ENCODE measurements at places on chromosomes 5 and 9.

- no peak for DNase-seq
These were observed 142.8 kb upstream of the IRX2 start for GRCh38 chr5:2894316-2894715.

- no peak for DNase-seq
These were observed 11.0 kb downstream of the NDUFS4 start for GRCh38 chr5:53571403-53571802.

DNA sequence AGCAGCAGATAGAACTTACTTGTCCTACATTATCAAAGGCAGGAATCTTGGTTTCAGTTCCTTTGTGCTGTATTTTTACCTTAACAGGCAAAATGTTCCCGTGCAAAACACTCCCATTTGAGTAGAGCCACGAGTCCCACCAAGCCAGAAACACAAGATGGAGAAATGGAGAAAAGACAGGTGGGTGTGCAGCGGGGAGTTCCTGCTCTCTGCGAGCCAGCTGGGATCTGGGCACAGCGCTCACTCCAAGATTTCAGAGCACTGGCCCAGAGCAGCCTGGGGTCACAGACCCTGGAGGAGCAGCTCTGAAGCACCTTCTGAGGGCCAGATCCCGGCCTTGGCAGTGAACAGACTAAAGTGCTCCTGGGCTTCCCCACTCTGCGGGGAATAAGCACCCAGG lies 2.9 kb downstream of the UCK1 start:
- DNase-seq, result no peak

DNA sequence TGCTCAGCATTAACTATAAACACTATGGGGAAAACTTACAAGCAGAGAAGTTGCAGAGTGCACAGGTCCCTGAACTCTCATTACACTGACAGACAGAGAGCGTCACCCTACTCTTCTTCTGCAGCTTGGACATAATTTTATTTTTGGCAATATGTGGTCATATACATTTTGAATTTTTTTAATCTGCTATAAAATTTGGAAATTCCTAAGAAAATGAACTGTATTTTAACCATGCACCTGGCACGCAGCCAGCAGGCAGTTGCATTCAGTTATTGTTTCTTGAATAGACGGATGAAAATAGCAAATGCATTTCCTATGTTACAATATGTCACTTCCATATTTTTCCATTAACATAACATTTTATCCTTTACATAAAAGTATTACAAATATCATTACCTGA lies 100.2 kb downstream of the SLC25A46 start:
- DNase-seq, result no peak

DNA sequence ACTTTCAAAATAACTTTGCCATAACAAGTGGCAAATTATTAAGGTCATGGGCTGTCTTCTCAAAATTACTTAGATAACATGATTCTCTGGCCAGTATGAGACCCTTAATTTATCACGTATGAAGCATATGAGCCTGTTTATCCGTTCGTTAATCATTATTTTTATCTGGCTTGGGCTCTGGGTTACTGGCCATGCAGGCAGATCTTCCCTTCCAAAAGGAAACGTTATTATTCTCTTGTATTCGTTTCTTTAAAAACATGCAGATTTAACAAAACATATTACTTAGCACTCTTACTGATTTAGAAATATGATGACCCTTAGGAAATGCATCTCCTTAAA lies 148.6 kb downstream of the DOCK8 start:
- no peak for DNase-seq

GRCh38 chr9:137740312-137740711 lies 121.5 kb downstream of the EHMT1 start:
- DNase-seq, result no peak

GRCh38 chr9:73183917-73184861 lies 32.5 kb downstream of the ANXA1 start:
- peak; percentile 66 for DNase-seq

DNA sequence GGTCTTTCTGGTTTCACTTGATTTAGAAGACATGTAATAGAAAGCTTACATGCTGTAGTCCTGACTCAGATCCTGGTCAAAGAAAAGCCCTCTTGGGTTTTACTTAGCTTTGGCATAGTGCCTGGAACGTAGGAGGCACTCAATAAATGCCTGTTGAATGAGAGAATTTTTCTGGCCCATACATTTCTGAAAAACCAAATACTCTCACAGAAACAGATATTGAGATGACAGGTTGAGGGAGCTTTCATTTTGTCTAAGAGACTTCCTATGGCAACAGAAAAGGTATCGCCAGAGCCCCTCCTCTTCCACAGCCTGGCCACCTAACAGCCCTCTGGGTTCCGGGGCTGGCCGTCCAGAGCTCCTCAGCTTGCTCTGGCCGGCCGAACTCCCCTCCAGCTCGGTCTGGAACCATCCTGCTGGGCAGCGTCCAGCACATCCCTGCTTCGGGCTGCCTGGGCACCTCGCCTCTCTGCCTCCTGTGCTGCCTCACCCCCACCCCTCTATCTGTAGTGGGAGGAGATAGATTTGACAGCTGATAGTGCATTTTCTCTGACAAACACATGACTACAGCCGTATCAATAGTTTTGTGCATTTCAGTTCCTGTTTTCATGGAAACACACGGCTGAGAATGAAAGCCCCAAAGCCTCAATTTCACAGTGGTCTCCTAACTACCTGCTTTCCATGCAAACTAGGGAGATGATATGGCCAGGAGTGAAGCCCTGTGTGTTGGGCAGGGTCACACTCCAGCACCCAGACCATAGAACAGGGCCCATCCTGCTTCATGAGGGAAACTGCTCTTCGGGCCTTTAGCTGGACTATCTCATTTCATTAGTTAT lies 1.1 kb downstream of the IL4 start:
- no peak for DNase-seq

DNA sequence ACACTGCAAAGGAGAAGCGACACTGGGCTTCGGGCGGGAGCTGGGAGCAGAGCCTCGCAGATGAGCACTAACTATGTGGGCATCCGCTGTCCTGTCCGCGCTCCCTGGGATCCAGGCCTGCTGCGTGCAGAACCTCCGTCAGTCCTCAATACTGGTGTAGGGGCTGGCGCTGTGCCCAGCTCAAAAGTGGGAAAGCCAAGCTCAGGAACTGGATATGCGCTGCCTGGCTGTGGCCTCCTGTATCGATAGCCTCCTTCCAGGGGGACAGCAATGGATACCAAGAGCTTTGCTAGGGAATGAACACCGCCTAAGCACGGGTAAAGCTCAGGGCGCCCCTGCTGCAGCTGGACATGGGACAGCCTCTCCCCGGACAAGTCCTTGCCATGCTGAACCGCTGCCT lies 270.4 kb downstream of the NSG2 start:
- no peak for DNase-seq
